ENCODE measurements at places on chromosomes 3 and 15.

GRCh38 chr3:53733446-53733845 lies 112.8 kb downstream of the CHDH start:
- no peak for DNase-seq

- DNase-seq, result no peak
These were observed 7.8 kb downstream of the SPSB4 start for GRCh38 chr3:141058996-141059395.

DNA sequence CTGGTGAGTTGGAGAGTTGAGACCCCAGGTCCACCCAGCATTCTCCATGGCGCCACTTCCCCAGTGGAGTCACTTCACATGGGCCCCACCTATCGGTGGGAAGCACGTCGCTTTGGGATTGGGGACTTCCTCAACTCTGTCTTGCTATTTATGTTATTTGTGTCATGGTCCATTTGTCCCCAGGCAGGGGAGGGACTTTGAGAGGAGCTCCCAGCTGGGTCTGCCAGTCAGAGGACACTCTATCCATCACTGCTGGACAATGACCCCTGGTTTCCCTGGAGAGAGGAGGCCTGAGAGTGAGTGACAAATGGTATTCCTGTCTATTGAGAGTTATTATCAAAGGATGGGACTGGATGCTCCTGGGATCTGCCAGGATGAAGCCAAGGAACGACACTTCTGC lies 127.6 kb downstream of the RAB11A start:
- no peak for DNase-seq

- DNase-seq, result no peak
These were observed 62.1 kb upstream of the ABHD2 start for GRCh38 chr15:89026167-89026566.

GRCh38 chr3:113249111-113249510 lies 37.8 kb downstream of the BOC start:
- no peak for DNase-seq

DNA sequence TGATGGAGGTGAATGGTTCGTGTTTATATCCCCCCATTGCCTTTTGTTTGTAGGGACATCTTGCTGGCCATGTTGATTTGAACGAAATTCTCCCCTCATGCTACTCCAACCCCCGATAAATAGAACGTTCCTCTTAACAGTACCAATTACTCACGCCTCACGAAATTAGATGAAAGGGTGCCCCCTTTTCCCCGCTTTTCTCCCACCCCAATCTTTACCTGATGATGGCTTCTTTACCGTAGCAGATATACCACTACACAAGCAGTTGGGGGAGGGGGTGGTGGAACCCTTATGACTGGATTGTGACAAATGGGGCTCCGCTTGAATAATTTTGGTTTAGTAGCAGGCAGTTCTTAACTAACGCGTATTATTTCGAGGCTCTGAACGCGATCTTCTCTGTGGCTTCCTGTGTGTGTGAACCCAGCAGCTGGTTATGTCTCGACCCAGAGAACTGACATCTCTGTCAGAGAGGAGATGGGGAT lies 1.1 kb downstream of the PIAS1 start:
- peak; percentile 71 for DNase-seq

DNA sequence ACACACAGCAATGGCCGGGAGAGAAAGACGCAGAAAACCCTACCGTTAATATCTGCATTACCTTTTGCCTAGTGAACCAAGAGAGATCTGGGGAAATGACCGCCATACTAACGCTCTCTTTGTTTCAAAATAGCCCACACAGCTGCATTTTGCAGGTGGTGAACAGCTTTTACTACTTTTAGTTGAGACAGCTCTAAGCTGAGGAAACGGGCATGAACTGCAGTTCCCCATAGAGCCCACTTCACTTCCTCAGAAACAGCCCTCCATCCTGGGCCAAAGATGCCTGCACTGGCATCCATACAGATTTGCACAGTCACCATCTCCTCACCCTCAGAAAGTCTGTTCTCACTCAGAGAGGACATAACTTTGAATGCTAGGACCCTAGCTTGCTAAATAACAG lies 45.0 kb downstream of the ZNF860 start:
- no peak for DNase-seq

DNA sequence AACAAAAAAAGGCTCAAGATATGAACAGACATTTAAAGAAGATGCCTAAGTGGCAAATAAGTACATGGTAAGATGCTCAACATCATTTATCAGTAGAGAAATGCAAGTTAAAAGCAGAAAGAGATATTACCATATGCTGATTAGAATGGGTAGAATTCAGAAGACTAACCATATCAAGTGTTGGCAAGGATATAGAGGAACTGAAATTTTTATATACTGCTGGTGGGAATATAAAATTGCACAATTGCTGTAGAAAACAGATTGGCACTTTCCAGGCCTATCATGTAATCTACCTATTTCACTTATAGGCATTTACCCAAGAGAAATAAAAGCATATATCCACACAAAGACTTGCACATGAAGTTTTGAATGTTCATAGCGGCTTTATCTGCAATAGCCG lies 17.1 kb downstream of the SLC28A1 start:
- DNase-seq, result no peak

GRCh38 chr3:147099076-147099475 lies 307.3 kb downstream of the ZIC4 start:
- DNase-seq, result no peak

- no peak for DNase-seq
These were observed 5.3 kb downstream of the CEP19 start for GRCh38 chr3:196706731-196707130.

DNA sequence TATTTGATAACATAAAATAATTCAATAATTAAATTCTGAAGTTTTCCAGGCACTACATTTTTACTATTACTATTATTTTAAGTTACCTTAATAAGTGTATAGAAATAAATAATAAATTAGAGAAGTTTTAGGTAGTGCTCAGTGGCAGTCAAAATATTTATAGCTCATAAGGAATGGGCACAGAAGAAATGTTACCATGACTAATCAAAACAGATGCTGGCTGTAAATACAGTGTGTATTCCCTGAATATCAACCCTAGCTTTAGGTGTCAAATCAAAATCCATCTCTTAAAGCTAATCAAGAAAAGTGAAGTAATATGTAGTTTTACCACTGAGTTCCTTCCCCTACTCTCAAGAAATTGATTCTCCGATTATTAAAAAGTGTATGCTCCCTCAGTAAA lies 35.5 kb downstream of the ZBTB20 start:
- no peak for DNase-seq

DNA sequence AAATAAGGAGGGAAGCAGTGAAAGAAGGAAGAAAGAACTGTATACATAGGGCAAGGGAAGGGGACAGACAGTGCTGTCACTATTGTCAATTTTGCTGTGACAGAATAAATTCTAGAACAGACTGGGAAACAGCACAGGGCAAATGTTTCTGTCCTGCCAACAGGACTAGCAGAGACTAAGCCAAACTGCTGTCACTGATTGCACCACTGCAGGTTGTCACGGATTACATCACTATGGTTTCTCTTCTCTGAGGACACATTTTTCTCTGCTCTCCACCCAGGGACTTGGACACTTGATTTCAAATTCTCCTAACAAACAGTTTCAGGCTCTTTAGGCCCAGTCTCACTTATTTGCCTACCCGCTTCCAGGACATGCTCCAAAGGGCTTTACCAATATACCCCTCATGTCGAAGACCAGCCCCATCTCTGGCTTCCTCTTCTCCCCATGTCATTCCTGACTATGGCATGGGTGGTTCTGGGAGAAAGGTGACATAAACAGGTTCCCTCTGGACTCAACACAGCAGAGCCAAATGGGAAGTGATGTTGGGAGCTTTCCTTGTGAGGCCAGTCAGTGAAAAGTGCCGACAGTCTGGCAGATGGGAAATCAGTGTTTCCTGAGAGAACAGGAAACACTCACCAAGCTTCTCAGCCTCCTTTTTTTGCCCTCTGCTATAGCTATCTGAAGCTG lies 70.2 kb upstream of the ST3GAL6 start:
- no peak for DNase-seq

- DNase-seq, result no peak
These were observed 288.5 kb downstream of the KBTBD8 start for GRCh38 chr3:67286586-67286985.

- DNase-seq, result no peak
These were observed 72.1 kb downstream of the LRRC49 start for GRCh38 chr15:70964686-70965085.

DNA sequence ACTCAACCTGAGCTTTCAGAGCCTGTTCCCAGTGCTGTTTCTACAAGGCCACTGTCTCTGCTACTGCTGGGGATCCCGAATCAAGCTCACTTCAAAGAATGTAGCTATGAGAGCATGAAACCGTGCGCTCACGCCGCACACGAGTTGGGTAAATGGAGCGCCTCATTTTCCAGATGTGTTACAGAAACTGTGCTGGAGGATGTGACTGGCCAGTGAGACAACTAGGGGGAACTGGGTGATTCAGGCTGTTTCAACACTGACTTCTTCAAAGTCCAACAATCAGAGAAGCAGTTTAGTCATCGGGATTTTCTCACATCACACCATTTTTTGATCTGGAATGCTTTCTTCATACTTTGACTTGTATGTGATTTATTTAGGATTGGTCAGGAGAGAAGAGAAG lies 3.5 kb downstream of the ZNF710 start:
- DNase-seq, result no peak

GRCh38 chr3:194158942-194159439 lies 23.0 kb downstream of the HES1 start:
- no peak for DNase-seq

DNA sequence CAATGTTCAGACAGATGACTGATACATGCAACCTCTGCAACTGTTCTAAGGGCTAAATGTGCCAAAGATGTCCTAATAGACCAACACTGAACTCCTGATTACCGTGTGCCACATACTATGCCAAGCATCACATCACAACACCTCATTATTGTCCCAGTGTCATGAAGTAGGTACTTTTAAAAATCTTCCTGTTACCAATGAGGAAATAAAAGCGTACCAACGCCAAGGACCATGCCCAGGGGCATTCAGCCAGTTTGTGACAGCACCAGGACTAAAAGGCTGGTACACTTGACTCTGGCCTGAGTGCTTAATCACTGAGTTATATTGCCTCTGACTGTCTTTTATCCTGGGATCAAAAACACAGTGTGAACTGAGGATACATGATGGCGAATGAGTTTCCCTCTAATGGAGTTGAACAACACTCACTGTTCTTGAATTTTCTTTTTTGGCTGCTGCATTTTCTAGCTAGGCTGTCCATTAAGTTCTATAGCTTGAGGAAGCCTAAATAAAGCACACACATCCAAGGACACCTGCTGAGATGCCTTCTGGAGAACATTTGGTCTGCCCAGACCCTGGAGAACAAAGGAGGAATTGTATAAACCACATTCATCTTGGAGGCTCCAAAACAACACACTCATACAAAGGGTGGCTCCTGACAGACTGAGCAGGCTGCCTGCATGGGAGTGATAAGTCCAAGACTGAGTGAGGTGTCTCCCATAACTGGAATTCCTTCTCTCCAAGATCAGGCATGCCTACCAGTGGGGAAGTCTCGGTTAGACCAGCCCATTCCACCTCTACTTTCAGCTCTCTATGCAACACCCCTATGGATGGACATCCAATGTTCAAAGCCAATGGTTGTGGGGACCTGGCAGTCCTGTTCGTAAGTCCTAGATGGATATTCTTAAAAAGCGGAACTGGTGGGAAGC lies 126.7 kb upstream of the PRICKLE2 start:
- DNase-seq, result no peak

- no peak for DNase-seq
These were observed 206.6 kb downstream of the FOXP1 start for GRCh38 chr3:71376911-71377310.

GRCh38 chr3:101414121-101414520 lies 93.7 kb upstream of the IMPG2 start:
- DNase-seq, result no peak

DNA sequence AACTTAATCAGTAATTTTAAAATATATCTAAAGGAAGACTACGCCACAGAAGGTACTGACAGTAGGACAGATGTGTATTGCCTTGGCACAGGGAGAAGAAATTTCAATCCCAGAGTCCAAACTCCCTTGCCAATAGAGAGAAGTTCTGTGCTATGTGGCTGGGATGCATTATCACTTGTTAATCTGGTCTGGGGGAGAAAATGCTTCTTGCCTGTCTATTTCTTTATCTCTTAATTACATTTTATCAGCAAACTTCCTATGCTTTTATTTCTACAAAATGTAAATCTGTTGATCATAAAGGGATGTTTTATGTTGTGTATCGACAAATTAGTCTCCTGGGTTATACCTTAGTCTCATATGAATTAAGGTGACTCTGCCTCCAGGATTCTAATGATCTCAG lies 21.7 kb downstream of the RBMS3 start:
- DNase-seq, result no peak

DNA sequence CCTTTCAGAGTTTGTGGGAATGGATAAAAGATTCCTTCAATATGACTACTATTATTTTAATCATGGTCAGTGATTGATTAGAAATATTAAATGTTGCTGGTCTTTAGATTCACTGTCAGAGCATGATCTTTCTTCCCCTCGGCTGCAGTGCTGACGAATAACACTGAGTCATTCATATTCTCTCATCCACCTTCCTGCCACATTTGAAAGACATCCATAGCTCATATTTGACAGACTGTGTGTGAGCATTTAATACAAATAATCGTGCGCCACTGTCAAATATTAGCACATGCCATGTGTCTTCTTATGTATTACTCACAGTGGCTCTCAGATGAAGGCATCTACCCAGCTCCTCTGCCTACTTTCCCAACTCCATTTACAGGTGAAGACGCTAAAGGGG lies 476.5 kb upstream of the TPRG1 start:
- no peak for DNase-seq

GRCh38 chr15:90362936-90363212 lies 10.8 kb downstream of the ZNF774 start:
- no peak for DNase-seq

- DNase-seq, result no peak
These were observed 92.3 kb downstream of the ATP10A start for GRCh38 chr15:25770618-25771337.

DNA sequence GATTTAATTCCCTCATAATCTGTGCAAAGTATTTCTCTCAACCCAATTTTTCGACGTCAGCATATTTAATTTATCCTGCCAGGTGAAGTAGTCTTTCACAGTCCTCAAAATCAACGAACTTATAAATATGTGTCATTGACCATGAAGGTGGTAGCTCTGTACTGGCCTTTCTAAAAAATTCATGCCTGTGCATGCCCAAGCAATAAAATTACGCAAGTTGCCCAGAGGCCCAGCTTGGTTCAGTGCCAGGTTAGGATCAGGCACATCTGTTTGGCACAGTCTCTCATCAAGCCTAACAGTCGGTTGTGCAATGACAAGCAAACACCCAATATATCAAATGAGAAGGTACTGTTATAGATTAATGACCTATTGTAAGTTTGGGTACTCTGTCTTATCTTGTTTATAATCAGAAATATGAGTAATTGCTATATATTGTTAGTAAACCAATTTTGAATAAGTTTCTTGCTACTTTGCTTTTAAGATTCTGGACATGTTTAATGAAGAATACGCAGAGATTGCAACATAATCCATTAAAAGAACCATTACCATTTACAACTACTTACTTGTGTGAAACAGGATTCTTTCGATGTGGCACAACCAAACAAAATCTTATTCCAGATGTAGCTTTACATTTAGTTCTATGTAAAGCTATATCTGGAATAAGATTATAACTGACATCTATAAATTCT lies 159.0 kb upstream of the IL12A start:
- DNase-seq, result no peak

- DNase-seq, result no peak
These were observed 86.8 kb downstream of the CCK start for GRCh38 chr3:42179110-42179725.
